ENCODE measurements at places on chromosomes 1 and 21.
A peak's percentile ranks its signal among the peaks of the same experiment; 100 is the strongest.

DNA sequence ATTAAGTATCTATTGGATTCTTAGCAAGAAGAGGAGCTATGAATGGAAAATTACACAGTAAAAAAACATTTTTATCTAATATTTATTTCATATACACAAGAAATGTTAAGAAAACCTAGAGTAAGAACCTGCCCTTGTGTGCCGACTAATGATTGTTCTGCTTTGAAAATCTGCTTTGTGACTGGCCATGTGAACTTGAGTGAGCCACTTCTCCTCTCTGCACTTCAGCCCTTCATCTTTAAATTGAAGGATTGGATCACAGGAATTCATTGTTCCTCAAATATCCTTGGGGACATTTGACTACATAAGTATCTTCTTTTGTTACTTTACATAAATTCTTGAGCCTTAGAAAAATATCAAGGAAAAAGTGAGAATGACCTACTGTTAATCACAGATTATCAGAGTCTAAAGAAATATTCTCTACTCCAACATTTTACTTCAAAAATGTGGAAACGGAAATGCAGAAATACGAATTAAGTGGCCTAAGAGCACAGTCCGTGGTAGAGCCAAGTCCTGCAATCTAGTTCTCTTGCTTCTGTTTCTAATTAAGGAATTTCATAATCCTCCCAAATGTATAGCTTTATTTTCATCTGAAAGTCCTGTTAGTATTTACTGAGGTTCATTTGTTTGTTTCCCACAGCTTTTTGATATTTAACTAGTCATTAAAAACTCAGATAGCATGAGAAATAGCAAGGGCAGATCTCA lies 46.3 kb upstream of the SAMSN1 start:
- no peak for DNase-seq

GRCh38 chr21:39367783-39368182 lies 18.9 kb upstream of the HMGN1 start:
- DNase-seq, result no peak

- DNase-seq, result no peak
Measured at GRCh38 chr1:220879509-220880361, 492 bp downstream of the HLX start.

DNA sequence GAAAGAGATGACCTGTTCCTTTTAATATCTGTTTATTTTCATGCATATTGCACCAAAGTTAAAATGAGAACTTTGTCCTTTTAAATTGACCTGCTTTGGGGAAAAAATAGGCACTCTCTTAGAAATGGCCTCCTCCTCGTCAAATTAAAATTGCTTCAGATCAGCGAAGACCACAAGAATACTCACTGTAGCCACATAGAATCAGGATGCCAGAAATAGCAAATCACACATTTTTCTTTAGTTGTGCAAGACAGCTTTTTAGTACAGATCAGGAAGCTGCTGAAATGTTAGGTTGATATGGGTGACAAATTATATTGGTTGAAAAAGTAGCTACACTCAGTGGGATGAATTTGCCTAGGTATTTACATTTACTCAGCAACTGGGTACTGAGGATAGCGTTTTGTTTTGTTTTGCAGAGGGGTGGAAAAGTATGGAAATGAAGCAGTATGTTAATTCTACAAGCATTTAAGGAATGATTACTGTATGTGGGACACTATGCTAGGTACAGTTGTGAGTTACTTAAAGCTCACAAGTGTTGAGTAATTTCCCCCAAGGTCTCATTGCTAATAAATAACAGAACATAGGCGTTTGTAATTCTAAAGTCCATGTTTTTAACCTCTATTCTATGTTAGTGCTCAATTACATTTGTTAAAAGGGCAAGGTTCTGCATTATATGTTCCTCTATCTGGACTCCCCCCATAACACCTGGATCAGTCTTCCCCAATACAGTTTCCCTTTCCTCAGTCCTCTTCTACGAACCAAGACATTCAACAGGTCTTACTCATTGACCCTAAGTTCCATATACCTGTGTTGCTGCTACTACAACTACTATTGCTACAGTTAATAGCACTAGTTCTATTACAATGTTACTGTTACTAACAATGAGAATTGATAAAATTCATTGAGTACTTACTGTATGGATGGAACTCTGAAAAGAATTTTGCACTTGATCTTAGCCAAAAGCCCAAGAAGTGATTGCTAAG lies 99.4 kb upstream of the S1PR1 start:
- DNase-seq, result no peak

DNA sequence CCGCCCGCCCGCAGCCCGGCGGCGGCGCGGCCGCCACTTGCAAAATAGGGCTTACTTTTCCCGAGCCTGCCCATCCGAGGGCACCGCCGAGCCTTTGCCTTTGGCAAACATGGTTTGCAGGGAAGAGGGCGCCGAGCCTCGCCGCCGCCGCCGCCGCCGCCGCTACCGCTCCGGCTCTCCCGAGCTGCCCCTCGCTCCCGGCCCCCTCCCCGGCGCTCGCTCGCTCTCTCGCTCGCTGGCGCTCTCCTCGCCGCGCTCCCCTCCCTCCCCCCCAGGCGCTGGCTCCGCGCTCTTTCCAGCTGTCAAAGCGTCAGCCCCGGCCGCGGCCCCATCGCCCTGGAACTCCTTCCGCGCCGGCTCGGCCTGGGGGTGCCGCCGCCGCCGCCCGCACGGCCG lies 298 bp downstream of the SSBP3 start:
- no peak for DNase-seq

DNA sequence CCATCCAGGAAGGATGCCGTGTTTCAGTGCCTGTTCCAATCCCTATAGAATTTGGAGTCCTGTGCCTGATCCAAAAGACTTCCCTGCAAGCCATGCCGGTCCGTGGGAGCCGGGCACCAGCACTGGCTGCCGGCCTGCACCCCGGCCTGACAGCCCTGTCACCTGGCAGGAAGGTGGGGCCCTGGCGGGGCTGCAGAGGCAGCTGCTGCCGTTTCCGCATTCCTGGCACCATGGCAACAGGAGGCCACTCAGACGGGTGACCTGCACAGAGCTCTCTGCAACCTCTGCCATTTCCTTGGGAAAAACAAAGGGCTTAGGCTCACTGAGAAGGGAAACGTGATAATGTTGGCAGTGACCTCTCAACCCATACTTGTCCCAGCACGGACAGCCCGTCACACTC lies 63.2 kb upstream of the TMEM51 start:
- peak; percentile 76 for DNase-seq

DNA sequence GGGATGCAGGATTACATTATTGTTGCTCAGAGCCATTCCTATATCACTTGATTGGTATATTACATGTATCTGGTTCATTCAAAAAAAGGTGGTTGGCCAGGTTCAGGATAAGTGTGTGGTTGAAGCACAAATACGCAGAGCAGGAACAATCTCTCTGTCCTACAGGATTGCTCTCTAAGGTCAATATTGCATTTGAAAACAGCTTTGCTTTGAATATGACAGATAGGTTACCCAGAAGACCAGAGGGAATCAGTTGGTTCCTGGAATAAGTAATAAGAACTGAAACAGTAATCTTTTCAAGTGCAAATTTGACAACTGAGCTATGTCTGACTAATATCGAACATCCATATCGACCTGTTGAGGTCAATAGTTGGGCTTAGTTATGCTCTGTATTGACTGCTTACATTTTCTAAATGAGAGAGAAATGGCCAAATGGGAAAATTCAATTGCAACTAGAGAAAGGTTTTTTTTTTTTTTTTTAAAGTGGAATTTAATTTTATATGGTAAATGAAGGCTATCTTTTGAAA lies 176.8 kb downstream of the ATP6V1G3 start:
- DNase-seq, result no peak

DNA sequence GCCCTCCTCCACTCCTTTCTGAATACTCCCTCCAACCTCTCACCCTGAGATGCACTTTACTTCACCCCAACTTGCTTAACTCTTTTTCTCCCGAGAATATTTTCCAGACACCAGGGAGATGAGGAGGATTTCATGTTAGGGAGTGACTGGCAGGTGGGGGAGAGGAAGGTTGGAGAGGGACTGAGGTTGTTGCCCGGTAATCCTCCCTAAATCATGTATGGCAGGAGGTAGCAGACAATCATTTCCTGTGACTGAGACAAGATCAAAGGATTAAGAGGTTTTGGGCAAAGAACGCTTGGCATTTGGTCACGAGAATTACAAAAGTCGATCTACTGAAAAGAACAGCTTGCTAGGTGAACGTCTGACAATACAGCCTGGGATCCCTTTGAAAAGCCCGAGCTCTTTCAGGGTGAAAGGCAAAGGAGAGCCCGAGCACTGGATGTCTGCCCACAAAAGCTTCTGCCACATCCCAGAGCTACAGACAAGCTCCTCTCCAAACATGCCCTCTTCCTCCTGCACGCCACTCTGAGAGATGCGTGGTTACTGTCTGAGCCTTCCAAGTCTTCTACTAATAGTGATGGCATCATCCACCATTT lies 154.1 kb downstream of the DAB1 start:
- DNase-seq, result no peak

GRCh38 chr1:6483761-6484117 lies 7.7 kb downstream of the PLEKHG5 start:
- no peak for DNase-seq

DNA sequence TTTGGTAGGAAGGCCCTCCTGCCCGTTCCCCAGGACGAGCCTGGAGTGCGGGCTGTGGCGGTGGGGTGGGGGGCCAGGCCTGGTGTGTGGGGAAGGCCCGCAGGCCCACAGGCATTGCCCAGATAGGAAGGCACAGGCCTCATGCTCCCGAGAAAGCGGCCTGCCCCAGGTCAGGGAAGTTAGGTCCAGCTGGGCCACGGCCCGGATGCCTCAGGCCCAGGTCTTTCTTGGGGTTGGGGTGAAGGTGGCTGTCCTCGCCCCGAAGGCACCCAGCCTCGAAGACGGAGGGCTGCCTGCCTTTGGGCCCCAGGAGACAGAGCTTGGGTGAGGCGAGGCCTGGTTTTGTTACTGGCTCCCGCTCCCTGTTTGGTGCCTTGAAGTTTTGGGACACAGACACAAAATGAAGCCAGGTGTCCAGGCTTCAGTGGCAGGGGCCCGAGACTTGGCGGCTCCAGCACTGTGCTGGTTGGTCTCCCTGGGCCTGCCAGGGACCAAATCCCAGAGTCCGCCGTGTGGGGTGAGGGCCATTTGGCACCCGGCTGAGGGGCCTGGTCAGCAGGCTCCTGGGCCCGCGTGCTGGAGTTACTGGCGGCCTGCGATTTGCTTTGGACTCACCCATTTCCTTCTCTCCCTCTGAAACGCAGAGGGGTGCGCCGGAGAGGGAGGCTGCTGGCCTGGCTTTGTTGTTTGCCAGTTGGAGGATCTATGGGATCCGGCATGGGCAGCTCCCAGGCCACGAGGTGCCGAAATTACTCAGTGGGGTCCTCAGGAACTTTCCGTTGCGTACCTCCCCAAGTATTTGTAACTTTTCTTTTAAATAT lies 2.0 kb downstream of the SKI start:
- no peak for DNase-seq

- no peak for DNase-seq
Measured at GRCh38 chr1:84538599-84538998, 32.2 kb upstream of the GNG5 start.

- no peak for DNase-seq
Measured at GRCh38 chr1:220901881-220902280, 22.6 kb downstream of the HLX start.

GRCh38 chr1:185656663-185657062 lies 77.5 kb upstream of the HMCN1 start:
- DNase-seq, result no peak

DNA sequence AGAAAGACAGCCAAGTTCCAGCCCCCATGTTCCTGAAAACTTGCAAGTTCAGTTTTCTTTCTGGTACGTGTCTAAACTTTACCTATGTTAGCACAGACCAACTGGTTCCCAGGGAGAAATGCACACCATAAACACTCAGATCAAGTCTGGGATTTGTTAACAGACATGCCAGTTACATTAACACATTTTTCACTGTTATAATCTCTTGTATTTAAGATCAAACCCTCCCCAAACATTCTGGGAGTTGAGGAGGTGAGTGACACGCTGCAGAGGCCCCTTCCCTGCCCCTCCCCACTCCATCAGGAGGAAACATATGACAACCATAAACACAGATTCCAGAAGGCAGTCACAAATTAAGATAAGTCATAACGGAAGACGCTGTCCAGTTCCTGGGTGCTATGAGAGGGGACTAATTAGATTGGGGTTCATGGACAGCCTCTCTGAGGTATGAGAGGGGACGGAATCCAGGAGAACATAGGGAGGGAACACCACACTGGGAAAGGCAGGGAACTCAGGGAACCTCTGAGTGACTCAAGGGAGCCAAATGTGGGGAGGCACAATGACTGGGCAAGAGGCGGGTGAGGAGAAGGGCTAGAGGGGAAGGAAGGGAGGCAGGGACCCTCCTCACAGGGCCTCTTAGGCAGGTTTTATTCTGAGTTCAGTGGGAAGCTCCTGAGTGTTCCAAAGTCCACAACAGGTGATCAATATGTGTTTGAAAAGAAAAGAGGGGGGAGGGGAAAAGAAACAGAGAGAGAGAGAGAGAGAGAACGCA lies 25.0 kb downstream of the DUSP10 start:
- no peak for DNase-seq

DNA sequence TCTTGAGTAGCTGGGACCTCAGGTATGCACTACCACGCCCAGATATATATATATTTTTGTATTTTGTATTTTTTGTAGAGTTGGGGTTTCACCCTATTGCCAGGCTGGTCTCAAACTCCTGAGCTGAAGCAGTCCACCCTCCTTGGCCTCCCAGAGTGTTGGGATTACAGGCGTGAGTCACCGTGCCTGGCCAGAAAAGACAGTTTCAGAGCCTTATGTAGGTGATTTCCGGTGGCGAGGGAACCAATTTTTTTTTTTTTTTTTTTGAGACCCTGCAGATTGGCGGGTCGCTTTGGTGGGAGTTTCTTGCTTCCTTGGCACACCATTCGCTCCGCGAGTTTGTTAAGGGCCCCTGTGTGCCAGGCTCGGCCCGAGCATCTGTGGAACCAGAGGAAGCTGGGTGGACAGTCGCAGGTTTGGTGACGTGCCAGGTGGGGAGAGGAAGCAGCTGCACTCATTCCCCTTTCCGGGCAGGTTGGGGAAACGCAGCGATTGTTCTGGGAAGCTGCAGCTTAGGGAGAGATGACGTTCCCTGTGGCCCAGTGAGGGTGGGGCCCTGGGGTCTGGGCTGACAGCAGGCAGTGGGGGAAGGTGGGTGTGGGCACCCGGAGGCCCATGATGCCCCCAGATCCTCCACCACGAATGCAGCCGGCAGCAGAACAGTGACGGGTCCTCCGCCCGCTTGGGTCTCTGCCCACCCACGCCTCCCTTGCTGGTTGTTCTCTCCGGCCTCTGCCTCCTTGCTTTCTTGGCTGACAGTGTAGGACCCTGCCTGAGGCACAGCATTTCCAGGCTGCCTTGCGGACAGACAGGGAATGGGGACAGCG lies 25.1 kb downstream of the SPSB1 start:
- no peak for DNase-seq

GRCh38 chr1:181179279-181179986 lies 90.9 kb downstream of the IER5 start:
- DNase-seq, result no peak
